GM12878 (cell line): ENCODE measurements at places on chromosomes 5 and 9. TPM values are rescaled to one million over a fixed set of nuclear protein-coding genes. Genes with fewer than 3 reads are reported as not detected.
A peak's percentile ranks its signal among the peaks of the same experiment; 100 is the strongest.

- H3K4me1 ChIP-seq, result no peaks in the 10 kb centered on the region
- DNase-seq, result no peak
- H3K27ac ChIP-seq, result no peak overlapping the region
- H3K36me3 ChIP-seq, result peaks cover 3% of the 10 kb centered on the region
- no peak overlapping the region for H3K4me3 ChIP-seq
Observed at GRCh38 chr9:125540497-125540896, 166.5 kb downstream of the MAPKAP1 start.

DNA sequence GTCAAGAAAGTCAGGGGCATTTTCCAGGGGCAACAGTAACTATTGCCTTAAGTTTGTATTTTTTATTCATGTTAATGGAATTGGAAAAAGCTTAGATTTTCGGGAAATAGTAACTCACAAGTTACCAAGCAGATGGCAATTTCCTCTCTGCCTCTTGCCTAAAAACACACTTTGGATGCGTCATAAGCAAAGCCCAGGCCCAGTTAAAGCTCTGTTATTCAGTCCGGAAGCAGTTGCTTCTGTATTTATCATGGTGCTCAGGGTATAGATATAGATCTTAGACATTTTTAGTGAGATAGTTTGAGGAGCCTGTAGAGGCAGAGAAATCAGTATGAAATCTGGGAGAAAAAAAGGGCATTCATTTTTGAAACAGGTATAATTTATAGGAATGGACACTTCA is 260.3 kb upstream of the TNC start:
- H3K36me3 ChIP-seq, result no peaks in the 10 kb centered on the region
- H3K27me3 ChIP-seq, result no peaks in the 10 kb centered on the region
- H3K27ac ChIP-seq, result no peak overlapping the region

GRCh38 chr5:179974946-179975712 is 67.4 kb upstream of the TBC1D9B start:
- no peak overlapping the region for H3K27ac ChIP-seq
- no peak for DNase-seq
- H3K27me3 ChIP-seq, result no peaks in the 10 kb centered on the region
- no peak overlapping the region for H3K4me3 ChIP-seq

The TUBB4B gene
- polyA plus RNA-seq, result 532 and 589 TPM in 2 replicates

DNA sequence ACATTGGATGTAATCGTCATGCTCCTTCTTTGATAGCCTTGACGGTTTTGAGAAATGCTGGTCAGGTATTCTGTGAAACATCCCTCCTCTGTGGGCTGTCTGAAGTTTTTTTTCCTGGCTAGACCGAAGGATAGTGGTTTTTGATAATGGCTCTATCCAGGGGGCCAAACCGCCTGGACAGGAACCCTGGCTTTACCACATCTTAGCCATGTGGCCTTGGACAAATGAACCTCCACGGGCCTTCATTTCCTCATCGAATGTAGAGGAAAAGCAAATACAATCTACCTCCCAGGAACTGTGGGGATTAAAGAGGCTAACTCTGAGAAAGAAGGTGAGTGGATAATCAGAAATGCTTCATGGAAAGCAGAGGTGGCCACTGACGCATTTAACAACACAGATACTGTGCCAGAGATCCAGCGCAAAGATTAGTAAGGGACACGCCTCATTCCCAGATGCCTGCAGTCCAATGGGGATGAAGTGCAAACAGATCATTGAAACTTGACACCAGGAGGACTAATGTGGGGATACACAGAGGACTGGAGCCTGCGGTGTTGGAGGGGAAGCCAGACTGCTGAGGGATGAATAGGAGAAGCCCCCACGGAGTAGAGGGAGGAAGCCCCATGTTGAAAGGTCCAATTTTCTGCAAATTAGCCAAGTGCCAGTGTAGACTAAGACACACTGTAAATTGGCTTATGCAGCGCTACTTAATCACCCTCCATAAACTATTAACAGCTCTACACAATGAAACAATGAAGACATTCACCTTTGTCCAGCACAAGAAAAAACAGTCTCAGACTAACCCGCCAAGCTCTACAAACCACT is 41.6 kb downstream of the MYO10 start:
- no peak for DNase-seq
- no peak overlapping the region for H3K27ac ChIP-seq
- no peaks in the 10 kb centered on the region for H3K4me1 ChIP-seq
- no peaks in the 10 kb centered on the region for H3K36me3 ChIP-seq
- no peak overlapping the region for H3K4me3 ChIP-seq

- no peaks in the 10 kb centered on the region for H3K4me1 ChIP-seq
- peak overlapping the region; percentile 93 for H3K27ac ChIP-seq
- H3K4me3 ChIP-seq, result peak overlapping the region; percentile 83
- no peaks in the 10 kb centered on the region for H3K27me3 ChIP-seq
- DNase-seq, result no peak
Observed at GRCh38 chr5:143396353-143396940, 7.0 kb downstream of the NR3C1 start.

The QRFP gene
- polyA plus RNA-seq, result not detected in 2 replicates

GRCh38 chr5:133682451-133682850 is 70.1 kb upstream of the FSTL4 start:
- H3K27ac ChIP-seq, result no peak overlapping the region
- H3K4me3 ChIP-seq, result no peak overlapping the region
- DNase-seq, result no peak
- H3K36me3 ChIP-seq, result no peaks in the 10 kb centered on the region

DNA sequence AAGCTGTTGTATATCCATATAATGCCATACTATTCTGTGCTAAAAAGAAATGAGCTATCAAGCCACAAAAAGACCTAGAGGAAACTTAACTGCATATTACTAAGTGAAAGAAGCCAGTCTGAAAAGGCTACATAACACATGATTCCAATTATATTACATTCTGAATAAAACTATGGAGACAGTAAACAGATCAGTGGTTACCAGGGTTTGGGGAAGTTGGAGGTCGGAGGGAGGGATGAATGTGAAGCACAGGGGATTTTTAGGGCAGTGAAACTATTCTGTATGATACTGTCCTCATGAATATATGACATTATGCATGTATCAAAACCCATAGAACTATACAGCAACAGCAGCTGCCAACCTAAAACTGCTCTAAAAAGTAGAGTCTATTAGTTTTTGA is 5.6 kb upstream of the RFK start:
- no peak for DNase-seq
- no peaks in the 10 kb centered on the region for H3K36me3 ChIP-seq
- no peak overlapping the region for H3K4me3 ChIP-seq
- H3K27me3 ChIP-seq, result no peaks in the 10 kb centered on the region

- DNase-seq, result no peak
- peaks cover 3% of the 10 kb centered on the region; the same call in 1 of the 2 replicates for H3K4me1 ChIP-seq
- H3K36me3 ChIP-seq, result peaks cover 9% of the 10 kb centered on the region
- no peak overlapping the region for H3K4me3 ChIP-seq
- H3K27ac ChIP-seq, result no peak overlapping the region
Observed at GRCh38 chr9:129118799-129119198, 7.6 kb downstream of the PTPA start.

- H3K27me3 ChIP-seq, result no peaks in the 10 kb centered on the region
- no peaks in the 10 kb centered on the region for H3K4me1 ChIP-seq
- no peak overlapping the region for H3K4me3 ChIP-seq
- no peak overlapping the region for H3K27ac ChIP-seq
Observed at GRCh38 chr5:74613283-74613682, 27.2 kb downstream of the ENC1 start.

GRCh38 chr5:91384671-91385430 is 1.7 kb upstream of the ARRDC3 start:
- peaks cover 8% of the 10 kb centered on the region; the same call in 1 of the 2 replicates for H3K4me1 ChIP-seq
- H3K36me3 ChIP-seq, result no peaks in the 10 kb centered on the region
- peak overlapping the region; percentile 71; the same call in 1 of the 2 replicates for H3K4me3 ChIP-seq
- H3K27ac ChIP-seq, result peak overlapping the region; percentile 100; the same call in 1 of the 2 replicates

GRCh38 chr9:123003466-123003865 is 30.0 kb upstream of the GPR21 start:
- H3K4me1 ChIP-seq, result no peaks in the 10 kb centered on the region
- DNase-seq, result no peak
- peaks cover 11% of the 10 kb centered on the region for H3K36me3 ChIP-seq

GRCh38 chr9:129140397-129141065 is 29.3 kb downstream of the PTPA start:
- DNase-seq, result no peak
- no peaks in the 10 kb centered on the region; the same call in 1 of the 2 replicates for H3K36me3 ChIP-seq
- H3K4me1 ChIP-seq, result peaks cover 43% of the 10 kb centered on the region
- peak overlapping the region; percentile 62 for H3K4me3 ChIP-seq
- peak overlapping the region; percentile 100 for H3K27ac ChIP-seq

DNA sequence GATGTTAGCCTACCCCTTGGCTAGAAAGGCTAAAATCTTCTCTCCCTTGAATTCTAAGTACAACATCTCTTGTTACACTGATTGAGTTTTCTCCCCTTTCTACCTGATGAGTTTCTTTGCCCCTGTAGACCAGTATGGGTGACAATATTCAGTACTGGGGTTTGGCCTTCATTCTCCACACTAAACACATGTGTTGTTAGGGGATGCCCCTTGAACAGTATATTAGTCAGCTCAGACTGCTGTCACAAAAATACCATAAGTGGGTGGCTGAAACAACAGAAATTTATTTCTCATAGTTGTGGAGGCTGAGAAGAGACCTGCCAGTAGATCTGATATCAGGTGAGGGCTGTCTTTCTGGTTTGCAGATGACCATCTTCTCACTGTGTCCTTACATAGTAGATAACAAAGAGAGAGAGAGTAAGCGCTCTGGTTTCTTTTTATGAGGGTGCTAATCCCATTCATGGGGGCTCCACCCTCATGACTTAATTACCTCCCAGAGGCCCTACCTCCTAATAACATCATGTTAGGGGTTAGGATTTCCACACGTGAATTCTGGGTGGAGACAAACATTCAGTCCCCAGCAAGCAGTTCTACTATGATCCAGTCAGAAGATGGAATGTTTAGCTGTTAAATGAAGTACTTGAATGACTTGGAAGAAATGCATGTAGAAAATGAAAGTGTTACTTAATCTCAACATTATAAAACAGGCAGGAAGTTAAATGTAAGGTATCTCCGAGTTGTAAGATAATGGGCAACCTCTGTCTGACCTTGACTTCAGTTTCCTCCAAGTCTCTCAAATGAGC is 17.5 kb downstream of the VLDLR start:
- no peak overlapping the region for H3K27ac ChIP-seq
- no peaks in the 10 kb centered on the region for H3K36me3 ChIP-seq
- H3K27me3 ChIP-seq, result no peaks in the 10 kb centered on the region
- no peaks in the 10 kb centered on the region for H3K4me1 ChIP-seq
- H3K4me3 ChIP-seq, result no peak overlapping the region

The GADD45G gene
- polyA plus RNA-seq, result 0.29 and 0.54 TPM in 2 replicates

DNA sequence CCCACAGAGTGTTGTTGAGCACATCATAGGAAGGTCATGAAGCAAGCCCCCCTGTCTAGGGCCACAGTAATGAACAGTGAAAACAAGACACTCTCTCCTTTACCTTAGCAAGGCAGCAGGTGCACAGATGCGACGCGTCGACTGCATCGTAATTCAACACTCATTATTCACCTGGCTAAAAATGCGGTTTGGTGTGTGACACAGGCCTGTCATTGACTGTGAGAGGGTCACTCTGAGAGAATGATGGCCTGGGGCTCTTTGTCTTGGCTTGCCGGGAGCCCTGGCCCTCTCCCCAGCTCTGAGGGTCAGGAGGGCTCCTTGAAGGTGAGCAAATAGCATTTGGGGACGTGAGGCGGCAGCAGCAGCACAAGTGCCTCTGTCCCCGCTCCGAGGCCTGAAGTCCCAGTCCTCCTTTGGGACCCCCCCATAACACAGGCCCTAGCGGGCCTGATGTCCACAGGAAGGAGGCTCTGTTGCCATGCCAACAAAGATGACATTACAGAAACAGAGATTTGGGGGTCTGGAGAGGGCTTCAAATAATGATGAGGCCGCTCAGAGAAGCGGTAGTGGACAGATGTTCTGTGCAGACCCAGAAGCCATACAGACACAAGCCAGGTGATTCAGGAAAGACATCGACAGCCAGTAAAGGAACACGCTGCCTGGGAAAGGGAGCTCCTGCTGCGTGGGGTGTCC is 46.7 kb downstream of the SHB start:
- H3K4me1 ChIP-seq, result no peaks in the 10 kb centered on the region
- H3K36me3 ChIP-seq, result no peaks in the 10 kb centered on the region
- H3K27me3 ChIP-seq, result no peaks in the 10 kb centered on the region

- H3K4me3 ChIP-seq, result no peak overlapping the region
- H3K36me3 ChIP-seq, result no peaks in the 10 kb centered on the region
- DNase-seq, result peak; percentile 52
- no peak overlapping the region for H3K27ac ChIP-seq
Observed at GRCh38 chr5:80109646-80110478, 74.7 kb downstream of the THBS4 start.

DNA sequence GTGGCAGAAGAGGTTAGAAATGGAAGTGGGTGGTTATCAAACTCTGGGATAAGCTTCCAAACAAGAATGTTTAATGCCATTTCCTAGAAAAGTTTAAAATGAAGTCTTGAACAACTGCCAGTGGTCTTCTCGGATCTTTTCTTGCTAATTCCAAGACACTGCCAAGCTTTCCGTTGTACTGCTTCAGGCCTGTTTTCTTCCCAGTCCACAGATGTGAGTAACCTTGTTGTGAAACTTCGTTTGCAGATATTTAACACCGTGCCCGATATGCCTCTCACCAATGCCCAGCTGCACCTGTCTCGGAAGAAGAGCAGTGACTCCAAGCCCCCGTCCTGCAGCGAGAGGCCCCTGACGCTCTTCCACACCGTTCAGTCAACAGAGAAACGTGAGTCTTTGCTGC is 269.8 kb downstream of the NR3C1 start:
- H3K4me1 ChIP-seq, result no peaks in the 10 kb centered on the region
- peaks cover 5% of the 10 kb centered on the region; the same call in 1 of the 2 replicates for H3K36me3 ChIP-seq
- no peaks in the 10 kb centered on the region for H3K27me3 ChIP-seq
- no peak for DNase-seq
- H3K27ac ChIP-seq, result no peak overlapping the region

- no peak overlapping the region for H3K27ac ChIP-seq
- H3K4me3 ChIP-seq, result no peak overlapping the region
- no peak for DNase-seq
- H3K36me3 ChIP-seq, result no peaks in the 10 kb centered on the region
- H3K4me1 ChIP-seq, result no peaks in the 10 kb centered on the region
Observed at GRCh38 chr9:126341426-126341825, 14.8 kb downstream of the MVB12B start.

DNA sequence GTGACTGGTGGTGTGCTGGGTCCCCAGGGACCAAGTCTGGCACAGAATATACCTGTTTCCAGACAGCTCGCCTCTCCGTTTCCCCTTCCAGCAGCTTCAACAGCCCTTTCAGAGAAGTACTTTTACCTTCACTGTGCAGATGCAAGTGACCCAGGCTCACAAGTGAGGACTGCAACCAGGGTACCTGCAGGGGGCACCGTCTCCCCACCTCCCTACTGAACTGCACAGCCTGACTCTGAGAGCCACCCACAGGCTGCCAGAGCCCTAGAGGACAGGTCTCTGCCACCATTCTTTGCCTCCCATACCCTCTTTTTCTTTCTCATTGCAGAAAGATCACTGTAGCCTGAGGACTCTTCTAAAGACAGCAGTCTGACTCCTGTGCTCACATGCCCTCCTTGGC is 15.4 kb downstream of the IL9 start:
- no peaks in the 10 kb centered on the region for H3K27me3 ChIP-seq
- no peak for DNase-seq
- H3K27ac ChIP-seq, result no peak overlapping the region
- no peaks in the 10 kb centered on the region for H3K4me1 ChIP-seq
